Uterus (tissue), 4 donors: ENCODE measurements at places on chromosomes 12 and 14.

- DNase-seq: peak; percentile 44
Observed at GRCh38 chr14:51328064-51328771, 88.2 kb downstream of the TMX1 start.

DNA sequence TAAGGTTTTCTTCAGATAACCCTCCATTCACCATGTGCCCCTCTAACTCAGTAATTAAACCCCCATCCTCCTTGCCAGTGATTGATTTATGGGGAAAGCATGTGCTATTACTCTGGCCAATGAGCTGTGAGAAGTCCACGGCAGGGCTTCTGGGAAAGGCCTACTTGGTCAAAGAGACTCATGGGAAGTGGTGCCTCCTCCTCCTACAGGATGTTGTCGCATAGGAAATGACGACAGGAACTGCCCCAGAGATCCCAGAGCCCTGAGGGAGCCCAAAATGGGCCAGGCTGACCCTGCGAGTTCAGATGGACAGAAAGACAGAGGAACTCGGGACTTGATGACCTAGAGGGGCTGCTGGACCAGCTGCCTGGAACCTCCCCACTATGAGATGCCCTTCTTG, 938.1 kb upstream of the TMEM132C start:
- no peak for DNase-seq

- DNase-seq: no peak
Observed at GRCh38 chr12:124273630-124274029, 21.3 kb upstream of the RFLNA start.

- peak; percentile 83 for DNase-seq
Observed at GRCh38 chr14:23327947-23328744, 6.9 kb downstream of the PABPN1 start.

DNA sequence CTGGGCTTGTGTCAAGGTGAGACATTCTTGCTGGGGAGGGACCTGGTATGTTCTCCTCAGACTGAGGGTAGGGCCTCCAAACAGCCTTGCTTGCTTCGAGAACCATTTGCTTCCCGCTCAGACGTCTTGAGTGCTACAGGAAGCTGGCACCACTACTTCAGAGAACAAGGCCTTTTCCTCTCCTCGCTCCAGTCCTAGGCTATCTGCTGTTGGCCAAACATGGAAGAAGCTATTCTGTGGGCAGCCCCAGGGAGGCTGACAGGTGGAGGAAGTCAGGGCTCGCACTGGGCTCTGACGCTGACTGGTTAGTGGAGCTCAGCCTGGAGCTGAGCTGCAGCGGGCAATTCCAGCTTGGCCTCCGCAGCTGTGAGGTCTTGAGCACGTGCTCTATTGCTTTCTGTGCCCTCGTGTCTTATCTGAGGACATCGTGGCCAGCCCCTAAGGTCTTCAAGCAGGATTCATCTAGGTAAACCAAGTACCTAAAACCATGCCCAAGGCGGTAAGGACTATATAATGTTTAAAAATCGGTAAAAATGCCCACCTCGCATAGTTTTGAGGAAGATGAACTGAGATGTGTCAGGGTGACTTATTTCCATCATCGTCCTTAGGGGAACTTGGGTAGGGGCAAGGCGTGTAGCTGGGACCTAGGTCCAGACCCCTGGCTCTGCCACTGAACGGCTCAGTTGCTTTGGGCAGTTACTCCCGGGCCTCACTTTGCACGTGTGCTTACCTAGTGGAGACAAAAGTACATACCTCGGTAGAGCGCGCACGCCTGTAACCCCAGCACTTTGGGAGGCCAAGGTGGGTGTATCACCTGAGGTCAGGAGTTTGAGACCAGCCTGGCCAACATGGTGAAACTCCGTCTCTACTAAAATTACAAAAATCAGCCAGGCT, 4.3 kb downstream of the GAPDH start:
- DNase-seq: no peak

DNA sequence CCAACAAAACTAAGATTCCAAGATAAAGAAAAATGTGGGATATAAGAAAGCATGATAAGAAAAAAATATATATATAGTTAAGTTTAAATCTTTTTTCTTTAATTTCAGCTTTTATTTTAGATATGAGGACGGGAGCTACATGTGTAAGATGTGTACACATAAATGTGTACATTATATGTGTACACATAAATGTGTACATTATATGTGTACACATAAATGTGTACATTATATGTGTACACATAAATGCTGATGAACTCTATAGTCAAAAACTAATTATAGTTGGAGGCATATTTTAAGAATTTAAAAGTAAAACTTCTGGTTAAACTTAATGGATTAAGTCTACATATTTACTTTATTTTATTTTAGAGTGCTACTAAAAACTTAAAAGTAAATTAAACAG, 123.6 kb downstream of the BTG1 start:
- DNase-seq: no peak

GRCh38 chr12:52372216-52373154, 5.2 kb upstream of the KRT85 start:
- DNase-seq: peak; percentile 79
